Activated T-helper 1 cell treated with anti-CD3 and anti-CD28 coated beads, Interleukin-2, amount 50 U/mL, for 16 hours (primary cell): ENCODE measurements at places on chromosomes 3 and 15.

- DNase-seq = no peak
These were observed 85.5 kb downstream of the NCEH1 start for GRCh38 chr3:172625404-172625803.

DNA sequence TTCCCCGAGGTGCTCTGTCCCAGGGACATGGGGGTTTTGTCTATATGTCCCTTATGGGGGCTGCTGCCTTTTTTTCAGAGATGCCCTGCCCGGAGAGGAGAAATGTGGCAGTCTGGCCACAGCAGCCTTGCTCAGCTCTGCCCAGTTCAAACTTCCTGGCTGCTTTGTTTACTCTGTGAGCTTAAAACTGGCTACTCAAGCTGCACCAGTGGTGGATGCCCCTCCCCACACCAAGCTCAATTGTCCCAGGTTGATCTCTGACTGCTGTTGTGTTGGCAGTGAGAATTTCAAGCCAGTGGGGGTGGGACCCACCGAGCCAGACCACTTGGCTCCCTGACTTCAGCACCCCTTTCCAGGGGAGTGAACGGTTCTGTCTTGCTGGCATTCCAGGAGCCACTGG lies 188.9 kb downstream of the STXBP5L start:
- no peak for DNase-seq

DNA sequence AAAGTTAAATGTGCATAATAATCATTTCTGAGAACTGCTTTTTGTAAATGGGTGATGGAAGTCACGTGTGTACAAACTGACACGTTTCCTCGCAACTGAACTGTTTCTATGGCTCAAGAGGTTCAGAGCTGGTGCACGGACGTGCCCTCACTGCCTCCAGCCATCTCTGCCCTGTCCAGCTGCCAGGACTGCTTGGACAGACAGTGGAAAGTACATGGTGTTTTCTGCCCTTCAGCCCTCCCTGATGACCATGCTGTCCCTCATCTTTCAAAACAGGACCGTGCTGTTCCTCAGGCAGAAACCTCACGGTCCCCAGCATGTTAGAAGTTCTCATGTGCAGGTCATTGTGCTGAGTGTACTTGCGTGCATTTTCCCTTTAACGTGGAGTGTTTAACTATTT lies 38.7 kb downstream of the GJD2 start:
- DNase-seq = no peak

- DNase-seq = no peak
These were observed 8.3 kb downstream of the ANXA2 start for GRCh38 chr15:60389261-60390077.

GRCh38 chr3:187646906-187647660 lies 23.1 kb downstream of the SST start:
- no peak for DNase-seq

DNA sequence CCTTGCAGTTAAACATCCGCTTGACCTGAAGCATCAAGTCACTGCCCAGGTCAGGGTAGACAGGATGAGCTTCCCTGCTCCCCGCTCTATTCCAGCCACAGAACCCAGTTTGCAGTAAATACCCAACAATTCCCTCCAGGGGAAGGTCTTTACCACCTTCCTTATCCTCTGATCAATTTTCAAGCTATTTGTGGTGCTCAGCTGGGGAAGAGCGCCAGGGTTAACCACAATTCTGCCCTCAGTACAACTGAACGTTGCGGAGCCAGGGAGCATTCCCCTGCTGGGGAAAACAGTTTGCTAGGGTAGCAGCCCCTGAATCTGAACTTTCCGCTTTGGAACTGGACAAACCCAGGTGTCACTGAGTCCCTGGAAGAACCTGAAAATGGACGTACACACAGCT lies 28.5 kb downstream of the RBPMS2 start:
- DNase-seq = no peak

DNA sequence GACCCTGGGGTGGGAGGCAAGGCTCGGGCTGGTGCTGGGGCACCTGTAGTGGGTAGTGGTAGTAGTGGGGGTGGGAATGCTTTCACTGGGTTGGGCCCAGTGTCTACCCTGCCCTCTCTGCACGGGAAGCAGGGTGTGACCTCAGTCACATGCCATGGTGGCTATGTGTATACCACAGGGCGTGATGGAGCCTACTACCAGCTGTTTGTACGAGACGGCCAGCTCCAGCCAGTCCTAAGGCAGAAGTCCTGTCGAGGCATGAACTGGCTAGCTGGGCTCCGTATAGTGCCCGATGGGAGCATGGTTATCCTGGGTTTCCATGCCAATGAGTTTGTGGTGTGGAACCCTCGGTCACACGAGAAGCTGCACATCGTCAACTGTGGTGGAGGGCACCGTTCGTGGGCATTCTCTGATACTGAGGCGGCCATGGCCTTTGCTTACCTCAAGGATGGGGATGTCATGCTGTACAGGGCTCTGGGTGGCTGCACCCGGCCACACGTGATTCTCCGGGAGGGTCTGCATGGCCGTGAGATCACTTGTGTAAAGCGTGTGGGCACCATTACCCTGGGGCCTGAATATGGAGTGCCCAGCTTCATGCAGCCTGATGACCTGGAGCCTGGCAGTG lies 5.2 kb downstream of the DALRD3 start:
- DNase-seq = no peak

GRCh38 chr3:24582431-24583403 lies 88.1 kb upstream of the THRB start:
- DNase-seq = no peak
